ENCODE measurements at places on chromosomes 16 and 17.

DNA sequence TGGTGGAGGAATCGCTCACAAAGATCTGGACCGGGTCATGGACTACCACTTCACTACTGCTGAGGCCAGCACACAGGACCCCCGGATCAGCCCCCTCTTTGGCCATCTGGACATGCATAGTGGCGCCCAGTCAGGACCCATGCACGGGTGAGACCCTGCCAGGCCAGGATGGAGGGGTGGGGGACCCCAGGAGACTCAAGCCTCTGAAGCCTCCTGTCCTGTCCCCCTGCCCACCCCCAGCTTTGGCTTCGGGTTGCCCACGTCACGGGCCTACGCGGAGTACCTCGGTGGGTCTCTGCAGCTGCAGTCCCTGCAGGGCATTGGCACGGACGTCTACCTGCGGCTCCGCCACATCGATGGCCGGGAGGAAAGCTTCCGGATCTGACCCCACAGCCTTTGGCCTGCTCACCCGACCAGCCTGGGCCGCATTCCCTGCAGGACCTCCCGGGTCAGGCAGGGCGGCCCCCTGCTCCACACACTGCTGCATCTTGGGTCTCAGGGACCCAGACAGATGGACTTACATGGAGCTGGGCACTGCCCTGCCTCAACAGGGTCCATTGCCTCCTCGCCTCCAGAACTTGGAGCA is 3.8 kb downstream of the BCKDK start:
- H3K27ac ChIP-seq: no peak overlapping the region
- H3K4me3 ChIP-seq: no peak overlapping the region
- peaks cover 47% of the 10 kb centered on the region for H3K36me3 ChIP-seq
- DNase-seq: no peak
- no peaks in the 10 kb centered on the region for H3K27me3 ChIP-seq
- peaks cover 85% of the 10 kb centered on the region for H3K4me1 ChIP-seq

- no peaks in the 10 kb centered on the region for H3K27me3 ChIP-seq
- peak within 1 kb of the TSS; percentile 99 for H3K27ac ChIP-seq
- H3K4me1 ChIP-seq: peaks cover 20% of the 10 kb centered on the region
- DNase-seq: peak; percentile 90
These were observed at the start of gene DECR2 for GRCh38 chr16:401468-402348. TSS of gene DECR2 (plus strand) at chr16:401885. CDS start at chr16:401964, 79 bp downstream.

DNA sequence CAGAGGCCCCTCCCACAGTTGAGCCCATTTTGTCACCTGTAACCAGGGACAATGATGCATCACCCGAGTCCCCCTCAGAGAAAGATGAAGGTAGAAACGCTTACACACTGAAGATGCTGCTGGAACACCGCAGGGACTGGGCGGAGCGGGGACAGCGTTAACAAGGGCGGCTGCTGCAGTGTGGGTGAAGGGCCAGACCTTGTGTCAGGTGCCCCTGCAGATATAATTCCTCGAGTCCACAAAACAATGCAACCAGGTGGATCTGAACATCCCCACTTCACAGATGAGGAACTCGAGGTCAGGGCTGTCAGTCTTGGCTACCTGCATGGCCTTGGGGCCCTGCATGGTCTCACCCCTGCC is 6.3 kb upstream of the MAPK7 start:
- H3K4me1 ChIP-seq: peaks cover 34% of the 10 kb centered on the region
- DNase-seq: no peak
- H3K4me3 ChIP-seq: no peak overlapping the region
- H3K27ac ChIP-seq: no peak overlapping the region
- no peaks in the 10 kb centered on the region for H3K27me3 ChIP-seq

- no peaks in the 10 kb centered on the region for H3K27me3 ChIP-seq
- peak overlapping the region; percentile 59 for H3K27ac ChIP-seq
- no peak overlapping the region for H3K4me3 ChIP-seq
- peaks cover 18% of the 10 kb centered on the region for H3K4me1 ChIP-seq
- no peak for DNase-seq
- peaks cover 69% of the 10 kb centered on the region for H3K36me3 ChIP-seq
These were observed 365.4 kb downstream of the XYLT1 start for GRCh38 chr16:17105239-17105797.

DNA sequence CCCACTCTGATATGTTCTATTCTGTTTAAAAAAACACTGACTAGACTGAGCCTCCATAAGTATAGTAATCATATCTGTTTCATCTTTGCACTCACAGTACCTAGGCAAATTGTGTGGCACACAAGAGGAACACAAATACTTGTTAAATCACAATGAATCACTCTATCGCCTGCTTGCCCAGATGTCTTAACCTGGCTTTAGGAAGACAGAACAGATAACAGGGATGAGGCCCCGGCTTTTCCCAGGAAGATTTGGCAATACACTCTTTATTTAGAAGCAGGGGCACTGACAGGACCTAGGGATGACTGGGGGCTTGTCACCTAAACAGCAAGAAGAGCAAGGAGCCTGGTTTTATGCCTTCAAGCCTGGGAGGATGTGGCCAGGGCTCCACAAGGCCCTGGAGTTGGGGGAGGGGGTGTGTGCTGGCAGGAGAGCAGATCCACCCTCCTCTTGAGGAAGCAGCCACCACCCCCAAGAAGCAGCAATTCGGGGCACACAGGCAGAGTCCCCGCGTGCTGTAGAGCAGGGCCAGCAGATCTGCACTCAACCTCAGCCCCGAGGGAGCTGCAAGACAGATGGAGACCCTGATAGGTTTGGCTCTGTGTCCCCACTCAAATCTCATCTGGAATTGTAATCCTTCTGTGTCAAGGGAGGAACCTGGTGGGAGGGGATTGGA is 41.0 kb upstream of the KSR1 start:
- no peaks in the 10 kb centered on the region for H3K4me1 ChIP-seq
- no peak for DNase-seq
- H3K27ac ChIP-seq: no peak overlapping the region
- H3K4me3 ChIP-seq: no peak overlapping the region
- no peaks in the 10 kb centered on the region for H3K36me3 ChIP-seq

GRCh38 chr16:8660841-8661301 is 13.5 kb upstream of the ABAT start:
- H3K36me3 ChIP-seq: peaks cover 6% of the 10 kb centered on the region
- H3K4me3 ChIP-seq: no peak overlapping the region
- H3K4me1 ChIP-seq: peaks cover 2% of the 10 kb centered on the region
- H3K27me3 ChIP-seq: no peaks in the 10 kb centered on the region

DNA sequence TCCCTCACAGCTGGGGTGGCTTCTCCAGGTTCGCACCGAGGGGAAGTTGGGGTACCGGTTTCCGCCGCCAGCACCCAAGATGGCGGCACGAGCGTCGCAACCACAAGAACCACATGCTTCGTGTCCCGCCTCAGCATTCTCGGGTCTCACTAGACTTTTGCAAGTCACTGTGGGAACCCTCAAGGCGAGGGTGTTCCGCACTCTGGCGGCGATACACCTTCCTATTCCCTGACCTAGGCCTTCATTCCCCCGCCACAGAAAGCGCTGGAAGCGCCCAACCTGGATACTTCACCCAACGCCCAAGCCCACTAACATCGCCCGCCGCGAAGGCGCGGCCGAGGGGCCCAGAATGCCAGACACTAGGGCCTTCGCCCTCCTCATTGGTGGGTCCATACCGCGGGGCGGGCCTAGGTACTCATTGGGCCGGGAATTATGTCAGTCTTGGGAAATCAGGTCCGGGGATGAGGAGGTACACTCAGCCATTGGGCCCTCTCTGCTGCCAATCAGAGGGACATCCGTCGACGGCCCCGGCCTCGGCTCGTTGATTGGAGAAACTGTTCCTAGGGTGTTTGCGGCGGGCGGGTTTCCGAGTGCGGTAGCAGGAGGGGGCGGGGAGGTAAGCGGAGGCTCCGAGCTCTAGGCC is at the start of gene NFE2L1:
TSS of gene NFE2L1 (plus strand) at position 619 of the 643 bp plus-strand sequence. CDS start 2,760 bp downstream, outside the sequence.
- peak; percentile 98 for DNase-seq
- H3K4me1 ChIP-seq: peaks cover 72% of the 10 kb centered on the region
- peak within 1 kb of the TSS; percentile 86 for H3K4me3 ChIP-seq
- H3K36me3 ChIP-seq: peaks cover 21% of the 10 kb centered on the region
- no peaks in the 10 kb centered on the region for H3K27me3 ChIP-seq

DNA sequence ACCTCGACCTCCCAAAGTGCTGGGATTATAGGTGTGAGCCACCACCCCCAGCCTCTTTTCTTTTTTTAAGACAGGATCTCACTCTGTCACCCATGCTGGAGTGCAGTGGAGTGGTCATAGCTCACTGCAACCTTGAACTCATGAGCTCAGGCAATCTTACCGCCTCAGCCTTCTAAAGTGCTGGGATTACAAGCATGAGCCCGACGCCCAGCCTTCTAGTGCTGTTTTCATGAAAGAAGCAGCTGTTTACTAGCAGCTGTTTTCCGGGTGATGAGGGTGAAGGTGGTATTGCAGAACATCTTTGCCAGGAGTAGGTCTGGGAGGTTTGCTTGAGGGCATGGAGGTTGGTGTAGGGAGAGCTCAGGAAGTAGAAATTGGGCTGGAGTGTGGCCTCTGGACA is 2.0 kb downstream of the ADCY7 start:
- DNase-seq: no peak
- peak overlapping the region; percentile 91 for H3K4me3 ChIP-seq
- H3K27ac ChIP-seq: no peak overlapping the region

DNA sequence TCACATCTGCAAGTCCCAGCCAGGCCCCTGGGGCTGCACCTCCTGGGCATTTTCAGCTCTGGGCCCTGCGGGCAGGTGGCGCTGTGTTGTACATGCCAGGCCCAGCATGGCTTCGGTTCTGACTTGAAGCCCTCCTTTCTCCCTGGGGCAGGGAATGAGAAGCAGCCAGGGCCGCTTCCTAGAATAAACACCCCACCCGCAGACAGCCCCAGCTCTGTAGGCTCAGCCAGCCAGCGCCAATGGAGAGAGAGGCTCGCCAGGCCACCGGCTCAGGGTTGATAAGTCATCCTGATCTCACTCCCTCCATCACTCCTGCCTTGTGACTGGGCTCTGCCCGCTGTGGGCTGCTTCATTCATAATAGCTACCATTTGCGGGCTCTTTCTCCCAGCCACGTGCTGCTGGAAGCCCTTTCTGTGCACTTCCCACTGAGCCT is 6.0 kb upstream of the GLIS2 start:
- H3K27me3 ChIP-seq: peaks cover 14% of the 10 kb centered on the region
- peaks cover 25% of the 10 kb centered on the region for H3K4me1 ChIP-seq
- H3K36me3 ChIP-seq: peaks cover 7% of the 10 kb centered on the region
- no peak overlapping the region for H3K4me3 ChIP-seq
- peak; percentile 63 for DNase-seq

DNA sequence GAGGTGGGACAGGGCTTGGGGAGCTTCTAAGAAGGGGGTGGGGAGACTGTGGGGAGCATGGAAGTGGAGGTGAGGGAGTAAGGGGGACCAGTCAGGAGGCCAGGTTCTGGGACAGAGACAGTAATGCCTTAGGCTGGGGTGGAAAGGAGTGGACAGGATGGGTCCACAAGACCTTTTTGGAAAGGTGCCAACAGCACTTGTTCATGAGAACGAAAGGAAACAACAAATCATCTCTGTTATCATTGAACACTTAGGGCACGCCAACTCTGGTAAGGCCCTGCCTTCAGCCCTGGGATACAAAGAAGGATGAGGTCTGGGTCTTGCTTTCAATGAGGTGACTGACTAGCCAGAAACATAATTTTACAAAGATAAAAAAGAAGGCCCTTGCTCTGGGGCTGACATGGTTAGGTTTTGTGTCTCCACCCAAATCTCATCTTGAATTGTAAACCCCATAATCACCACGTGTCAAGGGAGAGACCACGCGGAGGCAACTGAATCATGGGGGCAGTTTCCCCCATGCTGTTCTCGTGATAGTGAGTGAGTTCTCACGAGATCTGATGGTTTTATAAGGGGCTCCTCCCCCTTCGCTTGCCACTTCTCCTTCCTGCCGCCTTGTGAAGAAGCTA is 113.8 kb downstream of the SLC39A11 start:
- no peak for DNase-seq
- no peak overlapping the region for H3K27ac ChIP-seq
- no peaks in the 10 kb centered on the region for H3K27me3 ChIP-seq

DNA sequence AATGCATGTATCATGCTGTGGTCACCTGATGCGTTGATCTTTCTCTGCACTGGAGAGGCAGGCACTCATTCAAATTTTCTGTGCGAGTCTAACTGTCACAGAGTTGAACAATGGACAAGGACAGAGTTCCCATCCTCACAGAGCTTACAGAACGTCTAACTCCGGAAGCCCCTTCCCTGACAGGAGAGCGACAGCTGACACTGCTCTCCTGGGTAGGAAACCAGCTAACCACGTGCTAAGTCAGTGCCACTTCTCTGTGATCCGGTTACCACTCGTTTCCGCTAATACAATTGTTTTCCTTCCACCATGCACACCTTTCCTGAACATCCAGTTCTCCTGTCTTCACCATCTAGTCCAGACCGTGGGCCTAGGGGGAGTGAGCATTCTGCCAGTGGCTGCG is 11.3 kb downstream of the KLHDC4 start:
- H3K4me3 ChIP-seq: no peak overlapping the region
- peaks cover 65% of the 10 kb centered on the region for H3K36me3 ChIP-seq
- no peak for DNase-seq
- H3K27me3 ChIP-seq: no peaks in the 10 kb centered on the region
- peaks cover 4% of the 10 kb centered on the region for H3K4me1 ChIP-seq

DNA sequence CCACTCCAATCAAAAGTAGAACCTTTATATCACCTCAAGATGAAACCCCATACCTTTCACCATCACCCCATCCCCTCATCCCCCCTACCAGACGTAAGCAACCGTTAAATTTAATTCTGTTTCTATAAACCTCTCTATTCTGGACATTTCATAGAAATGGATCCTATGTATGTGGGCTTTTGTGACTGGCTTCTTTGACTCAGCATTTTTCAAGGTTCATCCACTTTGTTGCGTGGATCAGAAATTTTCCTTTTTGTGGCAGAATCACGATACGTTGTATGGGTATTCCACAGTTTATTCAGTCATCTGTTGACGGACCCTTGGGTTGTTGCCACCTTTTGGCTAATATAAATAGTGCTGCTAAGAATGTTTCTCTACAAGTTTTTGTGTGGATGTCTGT is 8.6 kb downstream of the PLCG2 start:
- peaks cover 55% of the 10 kb centered on the region for H3K36me3 ChIP-seq
- H3K4me1 ChIP-seq: peaks cover 67% of the 10 kb centered on the region
- no peak overlapping the region for H3K27ac ChIP-seq
- no peak overlapping the region for H3K4me3 ChIP-seq

- H3K27me3 ChIP-seq: peaks cover 27% of the 10 kb centered on the region
- no peak for DNase-seq
- H3K4me3 ChIP-seq: no peak overlapping the region
- peaks cover 11% of the 10 kb centered on the region for H3K4me1 ChIP-seq
- H3K36me3 ChIP-seq: peaks cover 3% of the 10 kb centered on the region
These were observed 59.9 kb downstream of the EPN2 start for GRCh38 chr17:19296786-19297778.

GRCh38 chr17:49814781-49815529 is 26.5 kb downstream of the KAT7 start:
- DNase-seq: no peak
- no peak overlapping the region for H3K27ac ChIP-seq
- H3K27me3 ChIP-seq: no peaks in the 10 kb centered on the region
- H3K36me3 ChIP-seq: peaks cover 26% of the 10 kb centered on the region
- no peak overlapping the region for H3K4me3 ChIP-seq
- H3K4me1 ChIP-seq: no peaks in the 10 kb centered on the region

GRCh38 chr17:7561589-7562207 is at the start of gene SENP3:
TSS of gene SENP3 (plus strand) at chr17:7561919. CDS start at chr17:7563077, 1,158 bp downstream.
- H3K4me3 ChIP-seq: peak within 1 kb of the TSS; percentile 93
- no peaks in the 10 kb centered on the region for H3K27me3 ChIP-seq
- peak; percentile 88 for DNase-seq
- peak within 1 kb of the TSS; percentile 99 for H3K27ac ChIP-seq
- peaks cover 26% of the 10 kb centered on the region for H3K36me3 ChIP-seq
- peaks cover 47% of the 10 kb centered on the region for H3K4me1 ChIP-seq
